ENCODE measurements at places on chromosomes 4 and X.

DNA sequence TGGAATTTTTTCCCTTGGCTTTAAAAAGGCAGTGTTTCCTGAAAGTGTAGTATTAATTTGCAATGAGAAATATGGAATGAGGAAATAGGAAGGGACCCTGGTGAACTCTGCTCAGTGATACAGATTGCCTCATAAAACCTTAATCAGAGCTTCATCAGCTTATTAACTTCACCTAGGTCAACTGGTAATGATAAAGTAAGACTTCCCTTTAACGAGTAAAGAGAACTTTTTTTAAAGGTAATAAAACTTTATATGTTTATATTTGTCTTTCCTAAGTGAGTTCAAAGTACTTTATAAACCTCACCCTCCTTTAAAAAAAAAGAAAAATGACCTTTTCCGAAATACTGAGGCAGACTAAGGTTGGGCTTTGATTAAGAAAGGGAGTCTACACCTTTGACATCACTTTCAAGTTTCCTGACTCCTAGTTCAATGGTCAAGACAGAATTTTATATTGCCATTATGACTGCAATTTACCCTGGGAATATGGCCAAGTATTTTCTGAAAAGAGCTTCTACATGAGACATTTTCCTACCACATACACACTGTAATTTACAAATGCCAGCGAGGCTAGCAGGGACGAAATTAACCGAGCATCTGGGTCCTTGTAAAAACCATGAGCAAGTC, 706.3 kb upstream of the TENM3 start:
- DNase-seq: no peak

DNA sequence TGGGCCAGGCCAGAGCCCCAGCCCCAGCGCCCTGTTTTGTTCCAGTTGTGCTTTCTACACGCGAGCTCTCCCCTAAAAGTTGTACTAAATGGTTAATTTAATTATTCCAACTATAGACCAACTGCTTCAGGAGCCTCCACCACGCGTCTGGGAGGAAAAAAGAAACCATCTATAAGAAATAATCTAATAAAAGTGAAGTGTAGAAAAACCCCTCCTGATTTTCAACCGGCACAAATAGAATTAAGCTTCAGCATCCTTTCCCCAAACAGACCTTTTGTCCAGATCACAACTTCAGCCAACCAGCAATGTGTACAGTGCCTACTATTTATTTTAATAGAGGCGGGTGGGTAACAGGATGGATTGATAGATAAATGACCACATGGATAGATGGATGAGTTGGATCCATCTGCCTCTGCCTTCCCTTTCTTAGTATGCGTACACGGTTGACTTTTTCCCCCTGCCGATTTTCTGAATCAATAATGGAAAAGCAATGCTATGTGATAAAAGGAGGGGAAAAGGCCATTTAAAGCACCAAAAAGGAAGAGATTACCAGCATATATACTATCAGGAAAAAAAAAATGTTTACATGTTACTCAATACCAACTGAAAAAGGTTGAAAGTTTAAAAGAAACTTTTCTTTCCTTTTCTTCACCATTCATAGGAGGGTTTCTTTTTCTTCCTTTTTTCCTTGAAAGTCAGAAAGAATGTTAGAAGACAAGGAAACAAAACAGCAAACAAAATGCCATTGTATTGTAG, 3.7 kb upstream of the PHOX2B start:
- no peak for DNase-seq

DNA sequence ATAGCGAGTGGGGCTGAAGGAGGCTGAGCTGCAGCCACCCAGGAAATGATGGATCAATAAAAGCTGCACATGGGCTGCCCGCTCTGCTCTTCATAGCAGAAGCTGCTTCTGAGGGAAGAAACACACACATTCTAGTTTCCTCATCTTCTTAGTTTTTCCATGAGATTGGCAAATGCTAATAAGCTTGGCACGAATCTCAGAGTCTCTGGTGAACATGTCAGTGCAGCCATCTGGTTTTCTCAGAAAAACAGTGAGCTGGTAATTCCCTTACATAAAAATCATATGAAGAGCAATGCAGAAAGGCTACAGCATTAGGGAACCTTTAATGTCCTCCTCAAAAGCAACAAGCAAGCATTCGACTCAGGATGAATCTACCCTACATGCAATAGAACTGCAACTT, 69.9 kb downstream of the GATB start:
- no peak for DNase-seq

- DNase-seq: peak; percentile 50
These were observed 45.6 kb upstream of the CHRNA9 start for GRCh38 chr4:40289366-40290188.

DNA sequence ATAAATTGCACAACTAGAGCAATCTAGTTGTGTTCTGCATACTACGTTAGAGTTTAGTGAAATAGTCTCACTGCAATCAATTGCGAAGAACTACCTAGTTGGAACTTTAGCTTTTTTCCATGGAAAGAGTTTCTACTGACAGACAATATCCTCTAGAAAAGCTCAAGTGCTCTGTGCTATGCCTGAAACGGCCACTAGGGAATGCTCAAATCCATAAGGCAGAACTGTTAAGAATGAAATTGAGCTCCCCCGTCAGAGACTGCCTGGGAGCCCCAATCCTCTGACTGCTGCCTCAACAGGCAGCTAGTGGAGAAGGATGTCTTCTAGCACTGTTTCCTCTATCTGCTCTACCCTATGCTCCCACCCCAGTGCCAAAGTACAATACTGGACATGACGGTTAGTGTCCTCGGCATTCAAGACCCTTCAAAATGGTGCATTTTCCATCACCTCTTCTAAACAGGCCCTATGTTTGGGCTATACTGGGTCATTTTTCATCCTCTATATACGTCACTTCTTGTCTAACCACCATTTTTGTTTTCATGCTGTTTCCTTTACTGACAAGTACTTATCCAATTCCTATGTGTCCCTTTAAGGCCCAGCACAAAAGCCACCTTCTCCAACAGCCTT, 35.3 kb downstream of the FRMD7 start:
- DNase-seq: peak; percentile 77

DNA sequence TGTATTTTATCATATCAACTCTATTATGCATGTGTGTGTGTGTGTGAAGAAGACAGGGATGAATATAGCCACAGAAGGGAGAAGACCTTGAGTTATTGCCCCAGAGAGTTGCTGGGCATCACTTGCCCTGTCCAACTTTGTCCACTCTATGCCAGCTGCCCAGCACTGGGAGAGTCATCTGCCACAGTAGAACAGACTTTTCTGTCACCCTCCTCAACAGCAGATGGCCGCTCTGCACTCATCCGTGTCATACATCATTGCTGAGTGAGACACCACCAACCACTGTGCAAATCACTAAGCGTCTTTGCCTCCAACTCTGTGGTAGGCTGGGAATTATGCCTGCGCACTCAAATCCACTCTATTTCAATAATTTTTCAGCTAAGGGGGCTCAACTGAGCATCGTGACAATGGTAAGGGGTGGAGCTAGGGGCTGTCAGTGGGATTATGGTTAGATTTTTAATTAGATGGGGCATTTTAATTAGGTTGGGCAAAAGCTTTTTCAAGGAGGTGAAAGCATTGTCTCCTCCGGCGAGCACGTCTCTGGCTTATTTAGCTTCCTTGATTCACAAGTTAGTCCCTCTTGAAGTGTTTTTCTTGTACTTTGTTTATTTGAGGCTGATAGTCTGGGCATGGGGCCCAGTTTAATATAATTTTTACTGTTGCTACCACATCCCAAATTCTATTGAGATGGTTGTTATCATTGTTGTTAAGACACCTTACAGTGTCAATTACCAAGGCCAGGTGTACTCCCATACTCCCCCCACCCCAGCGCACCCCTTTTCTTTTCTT, 100.1 kb upstream of the KLF3 start:
- no peak for DNase-seq

- DNase-seq: no peak
These were observed 255.1 kb upstream of the GPRIN3 start for GRCh38 chr4:89562746-89563145.

DNA sequence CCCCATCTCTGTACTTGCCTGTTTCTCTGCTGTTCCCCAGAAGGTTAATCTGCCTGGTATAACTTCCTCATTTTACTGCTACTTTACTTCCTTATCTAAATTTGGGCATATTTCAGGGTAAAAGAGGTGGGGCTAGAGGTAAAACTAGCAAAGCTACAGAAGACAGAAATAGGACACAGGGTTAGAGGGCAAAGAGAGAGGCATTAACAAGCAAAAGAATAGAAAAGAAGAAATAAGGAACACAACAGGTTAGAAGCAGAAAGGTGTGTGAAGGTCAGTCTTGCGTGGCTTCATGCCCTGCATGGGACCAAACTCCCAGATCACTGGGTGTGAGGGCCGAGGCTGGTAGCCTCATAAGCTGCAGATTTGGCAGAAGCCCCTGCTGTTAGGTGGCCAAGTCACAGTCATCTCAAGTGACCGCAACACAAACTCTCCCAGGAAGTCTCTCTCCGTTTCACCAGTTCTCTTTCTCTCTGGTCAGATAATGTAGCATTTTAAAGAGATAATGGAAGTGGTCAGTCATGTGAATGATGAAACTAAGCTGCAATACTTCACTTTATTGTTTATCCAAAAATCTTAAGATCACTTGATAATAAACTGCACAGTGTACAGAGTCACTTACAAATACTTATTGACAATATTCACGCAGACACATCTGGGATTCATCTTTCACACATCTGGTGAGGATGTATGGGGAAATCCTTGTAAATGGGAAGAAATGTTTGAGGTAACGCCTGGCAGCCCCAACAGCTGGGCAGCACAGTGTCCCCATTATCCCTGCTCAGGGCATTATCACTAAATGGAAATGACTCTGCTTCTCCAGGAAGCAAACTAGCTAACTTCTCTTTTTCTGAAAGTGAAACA, 16.4 kb downstream of the TMEM154 start:
- DNase-seq: no peak

DNA sequence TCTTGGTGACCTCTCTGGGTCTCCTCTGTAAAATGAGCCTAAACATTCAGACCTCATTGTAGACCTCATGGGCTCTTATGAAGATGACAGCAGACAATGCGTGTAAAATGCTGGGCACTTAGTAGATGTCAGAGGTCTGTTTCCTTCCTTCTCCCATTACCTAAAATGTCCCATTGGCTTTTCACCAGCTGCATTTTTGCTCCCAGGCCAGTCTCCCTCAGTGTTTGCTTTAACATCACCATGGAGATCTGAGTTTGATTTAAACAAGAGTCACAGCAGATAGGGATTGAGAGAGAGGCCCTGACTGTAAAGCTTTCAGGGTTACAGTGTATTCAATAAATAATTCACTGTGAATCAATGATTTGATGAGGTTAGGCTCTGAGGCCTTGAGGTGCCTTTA, 24.3 kb downstream of the PSAPL1 start:
- DNase-seq: no peak

GRCh38 chrX:51496501-51497291, at the start of gene NUDT11:
NUDT11 (minus strand) TSS chrX:51496592; CDS start chrX:51496444, 148 bp downstream.
- DNase-seq: peak; percentile 57

DNA sequence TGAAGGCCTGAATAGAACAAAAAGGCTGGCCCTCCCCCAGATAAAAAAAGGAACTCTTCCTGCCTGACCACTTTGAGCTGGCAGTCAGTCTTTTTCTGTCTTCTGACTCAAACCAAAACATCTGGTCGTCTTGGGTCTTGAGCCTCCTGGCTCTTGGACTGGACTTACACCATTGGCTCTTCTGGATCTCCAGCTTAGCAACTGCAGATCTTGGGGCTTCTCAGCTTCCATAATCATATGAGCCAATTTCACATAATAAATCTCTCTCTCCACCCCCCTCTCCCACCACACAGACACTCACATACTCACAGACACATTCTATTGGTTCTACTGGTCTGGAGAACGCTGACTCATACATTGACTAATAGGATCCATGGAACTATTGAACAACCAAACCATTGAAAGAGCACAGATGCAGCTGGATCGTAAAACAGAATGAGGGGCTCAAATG, 15.6 kb upstream of the CWH43 start:
- DNase-seq: no peak

DNA sequence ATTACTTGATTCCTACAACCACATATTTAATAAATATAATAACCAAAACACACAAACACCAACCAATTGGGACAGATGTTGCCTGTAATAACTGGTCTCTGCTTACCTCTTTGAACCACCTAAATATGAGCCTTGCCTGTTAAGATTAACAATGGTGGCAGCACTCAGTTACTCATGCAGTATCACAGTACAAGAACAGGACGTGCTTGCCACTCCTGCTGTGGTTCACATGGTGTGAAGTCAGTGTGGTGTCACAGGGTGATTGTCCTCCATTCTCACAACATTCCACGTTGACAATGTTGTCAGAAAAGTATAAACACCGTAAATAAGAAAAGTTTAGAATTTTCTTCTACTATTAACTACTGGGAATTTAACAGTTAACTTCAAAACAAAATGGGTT, 365.0 kb downstream of the PPP3CA start:
- DNase-seq: no peak

DNA sequence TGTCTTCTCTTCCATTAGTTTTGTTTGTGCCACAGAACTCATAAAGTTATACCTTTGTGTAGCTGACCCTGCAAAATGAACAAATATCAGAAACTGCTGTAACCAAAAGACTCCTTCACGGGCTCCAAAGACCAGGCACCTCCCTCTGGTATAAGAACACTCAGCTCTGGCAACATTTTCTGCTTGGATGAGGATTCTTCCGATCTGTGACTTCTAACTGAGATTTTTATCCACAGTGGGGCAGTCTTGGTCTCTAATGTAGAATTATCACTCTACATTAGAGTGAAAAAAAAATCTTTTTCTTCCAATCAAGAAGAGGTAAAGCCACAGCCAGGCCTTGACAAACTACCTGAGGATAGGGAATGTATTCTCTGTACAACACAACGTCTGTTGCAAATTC, 38.5 kb upstream of the PRSS48 start:
- DNase-seq: no peak

DNA sequence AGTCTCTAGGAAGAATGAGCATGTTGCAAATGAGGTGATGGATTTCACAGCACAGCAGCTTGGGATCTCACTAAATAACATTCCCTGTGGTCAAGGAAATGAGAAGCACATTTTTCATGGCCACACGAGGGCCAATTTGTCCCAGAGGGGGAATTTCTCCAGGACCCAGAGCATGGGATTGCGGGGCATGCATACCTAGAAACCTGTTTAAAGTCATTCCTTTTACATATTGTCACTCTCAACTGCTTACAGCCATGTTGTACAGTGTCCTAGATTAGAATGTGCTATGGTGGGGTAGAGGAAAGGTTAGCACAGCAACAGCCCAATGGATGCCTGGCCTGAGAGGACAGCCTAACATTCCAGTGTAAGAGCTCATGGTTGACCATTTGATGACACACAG, 37.4 kb upstream of the NLGN4X start:
- no peak for DNase-seq

All from activated naive CD4-positive, alpha-beta T cell treated with anti-CD3 and anti-CD28 coated beads for 36 hours (primary cell).